ENCODE measurements at places on chromosomes 5 and 9.

GRCh38 chr5:73267766-73268435, 94.9 kb downstream of the TMEM174 start:
- no peak for DNase-seq

DNA sequence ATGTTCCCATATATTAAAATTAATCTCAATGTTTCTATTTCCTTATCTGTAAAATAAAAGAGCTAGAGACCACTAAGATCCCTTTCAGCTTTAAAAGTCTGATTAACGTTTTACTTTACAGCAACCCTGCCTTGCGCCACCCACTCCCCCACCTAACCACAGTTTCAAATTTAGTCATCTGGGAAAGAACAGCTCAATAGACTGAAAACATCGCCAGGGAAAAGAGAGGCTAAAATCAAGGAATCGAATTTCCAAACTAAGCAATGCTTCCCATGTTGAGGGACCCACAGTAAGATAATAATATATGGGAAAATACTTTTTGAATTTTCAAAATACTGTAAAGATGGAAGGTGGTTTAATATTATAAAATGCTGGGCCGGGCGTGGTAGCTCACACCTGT, 6.6 kb downstream of the SAXO1 start:
- DNase-seq: no peak

GRCh38 chr5:109351988-109352864, 57.5 kb downstream of the PJA2 start:
- no peak for DNase-seq

- no peak for DNase-seq
These were observed 113.6 kb downstream of the STK32A start for GRCh38 chr5:147348451-147348850.

GRCh38 chr5:122101636-122102285, 23.7 kb upstream of the LOX start:
- no peak for DNase-seq

Measured in stimulated activated CD4-positive, alpha-beta T cell treated with anti-CD3 and anti-CD28 coated beads, Interleukin-15, amount 100 ng/mL, for 1 hour (primary cell).